ENCODE measurements at places on chromosomes 16 and 17.

DNA sequence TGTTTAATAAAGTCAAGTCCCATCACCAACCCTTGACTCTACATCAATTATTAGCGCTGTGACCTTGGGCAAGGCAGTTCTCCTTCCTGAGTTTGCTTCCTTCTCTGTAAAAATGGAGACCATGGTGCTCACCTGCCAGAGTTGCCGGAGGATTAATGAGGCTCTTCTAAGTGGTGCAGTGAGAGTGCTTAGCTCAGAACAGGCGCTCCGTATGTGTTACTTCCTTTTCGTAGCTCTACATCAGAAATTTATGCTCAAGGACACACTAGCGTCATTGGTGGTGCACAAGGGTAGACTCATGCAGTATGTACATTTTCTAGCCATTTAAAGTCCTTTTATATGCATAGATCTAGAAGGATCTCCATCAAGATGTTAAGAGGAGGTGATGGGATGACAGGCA is 17.4 kb upstream of the CMIP start:
- DNase-seq = no peak

DNA sequence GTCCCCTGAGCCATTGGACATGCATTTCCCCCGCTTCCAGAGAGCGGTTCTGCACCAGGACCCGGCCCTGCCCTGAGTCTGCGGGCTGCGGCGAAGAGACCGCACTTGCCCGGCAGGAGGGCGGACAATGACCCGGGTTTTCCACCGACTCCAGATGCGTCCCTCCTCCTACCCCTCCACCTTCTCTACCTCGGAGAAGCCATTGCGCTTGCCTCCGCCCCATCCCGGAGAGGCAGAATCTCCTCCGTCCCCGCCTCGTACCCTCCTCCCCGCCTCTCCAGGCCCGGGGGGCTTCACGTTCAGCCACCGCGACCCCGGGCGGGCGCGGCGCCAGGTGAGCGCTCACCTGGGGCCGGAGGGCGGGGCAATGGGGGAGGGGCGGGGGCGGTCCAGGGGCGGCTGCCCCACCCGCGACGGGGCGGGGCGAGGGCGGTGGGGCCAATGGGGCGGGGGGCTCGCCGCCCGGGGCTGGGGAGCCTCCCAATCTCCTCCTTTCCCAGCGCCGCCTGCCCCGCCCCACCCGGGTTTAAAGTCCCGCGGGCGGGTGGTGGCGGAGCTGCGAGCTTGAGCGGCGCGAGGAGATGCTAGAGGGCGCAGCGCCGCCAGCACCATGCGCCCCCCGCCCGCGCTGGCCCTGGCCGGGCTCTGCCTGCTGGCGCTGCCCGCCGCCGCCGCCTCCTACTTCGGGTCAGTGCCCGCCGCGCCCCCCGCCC is at the start of gene WNT9B:
Gene WNT9B (plus strand): TSS at position 555 of the 713 bp plus-strand sequence. CDS start 56 bp downstream, at position 611.
- peak; percentile 56 for DNase-seq

DNA sequence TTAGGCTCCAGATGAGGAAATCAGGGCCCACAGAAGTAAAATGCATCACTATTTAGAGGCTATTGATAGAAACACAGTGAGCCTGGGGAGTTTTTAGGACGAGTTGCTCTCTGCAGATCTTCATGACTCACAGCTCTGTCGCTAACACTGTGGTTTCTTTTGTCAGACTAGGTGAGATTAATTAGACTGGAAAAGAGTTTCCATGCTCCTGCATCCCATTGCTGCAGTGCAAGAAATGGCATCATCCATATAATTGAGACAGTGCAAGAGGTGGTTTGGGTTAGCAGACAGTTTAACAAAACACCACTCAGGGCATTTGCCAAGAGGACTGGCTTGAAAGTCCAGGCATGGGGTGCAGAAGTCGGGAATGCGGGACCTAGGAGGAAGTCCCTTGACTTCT is 198.8 kb upstream of the CACNG5 start:
- peak; percentile 71 for DNase-seq

DNA sequence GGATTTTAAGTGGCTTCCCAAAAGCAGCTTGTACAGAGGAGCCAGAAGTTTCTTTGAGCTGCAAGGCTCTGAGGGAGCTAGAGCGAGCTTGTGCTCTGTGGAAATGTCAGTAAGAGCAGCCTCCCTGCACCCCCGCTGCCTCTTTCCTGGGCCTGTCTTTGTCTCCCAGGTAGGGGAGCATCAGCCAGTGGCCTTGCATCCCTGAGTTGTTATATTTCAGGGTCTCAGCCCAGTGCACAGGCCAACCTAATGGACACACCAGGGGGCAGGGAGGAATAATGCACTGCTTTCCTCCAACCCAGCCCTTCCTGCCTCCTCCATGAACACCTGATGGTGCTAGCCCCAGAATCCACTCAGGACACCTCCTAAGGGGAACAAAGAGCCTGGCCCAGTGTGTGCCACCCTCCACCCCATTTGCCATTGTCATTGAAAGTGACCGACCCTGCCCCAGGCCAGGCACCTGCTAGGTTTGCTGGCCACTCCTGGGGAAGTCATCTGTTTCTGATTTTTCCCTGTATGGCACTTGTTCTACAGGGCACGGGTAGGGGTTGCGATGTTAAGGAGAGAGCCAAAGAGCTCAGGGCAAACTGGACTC is 6.3 kb downstream of the TPPP3 start:
- DNase-seq = no peak

- no peak for DNase-seq
Measured at GRCh38 chr16:75803753-75804152, 77.5 kb upstream of the CPHXL start.

DNA sequence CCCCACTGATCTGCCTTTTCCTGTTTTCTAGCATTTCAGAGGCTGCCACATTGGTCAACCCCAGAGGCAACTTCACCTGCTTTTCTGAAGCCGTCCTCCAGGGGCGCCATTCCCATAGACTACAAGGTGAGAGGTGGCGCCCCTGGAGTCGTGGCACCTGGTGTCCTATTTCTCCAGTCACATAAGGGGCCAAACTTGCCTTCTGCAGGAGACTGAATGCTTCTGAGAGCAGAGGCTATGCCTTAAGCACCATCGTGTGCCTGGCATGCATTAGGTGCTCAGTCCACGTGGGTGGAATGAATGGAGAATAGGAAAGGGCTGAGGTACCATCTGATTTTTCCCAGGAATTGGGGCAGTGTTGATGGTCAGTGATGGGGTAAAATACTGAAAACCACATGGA is 164.8 kb downstream of the HAPSTR1 start:
- peak; percentile 16 for DNase-seq

DNA sequence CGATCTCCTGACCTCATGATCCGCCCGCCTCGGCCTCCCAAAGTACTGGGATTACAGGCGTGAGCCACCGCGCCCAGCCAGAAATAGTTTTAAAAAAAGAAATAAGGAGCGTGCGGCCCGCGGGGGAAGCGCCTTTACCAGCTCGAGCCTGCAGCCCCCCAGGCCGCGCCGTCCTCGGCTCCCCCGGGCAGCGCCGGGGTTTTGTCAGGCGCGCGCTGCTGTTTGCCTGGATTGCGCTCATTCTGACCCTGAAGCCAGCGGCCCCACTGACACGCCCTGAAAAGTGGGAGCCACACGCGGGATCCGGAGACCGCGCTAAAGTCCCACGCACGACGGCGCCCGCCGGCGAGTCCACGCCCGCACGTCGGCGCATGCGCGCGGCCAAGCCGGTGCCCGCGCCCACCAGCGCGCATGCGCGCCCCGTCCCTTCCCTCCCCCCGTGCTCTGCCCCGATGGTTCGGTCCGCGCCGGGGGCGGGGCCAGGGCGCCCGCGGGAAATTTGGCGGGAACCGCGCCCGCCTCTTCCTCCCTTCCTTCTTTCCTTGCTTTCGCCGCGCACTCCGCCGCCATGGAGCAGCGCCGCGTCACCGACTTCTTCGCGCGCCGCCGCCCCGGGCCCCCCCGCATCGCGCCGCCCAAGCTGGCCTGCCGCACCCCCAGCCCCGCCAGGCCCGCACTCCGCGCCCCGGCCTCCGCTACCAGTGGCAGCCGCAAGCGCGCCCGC is at the start of gene CDT1:
Gene CDT1 (plus strand): TSS at position 526 of the 724 bp plus-strand sequence. CDS start 43 bp downstream, at position 569.
- DNase-seq = peak; percentile 85

GRCh38 chr17:73007407-73007806 is 85.1 kb downstream of the SLC39A11 start:
- peak; percentile 7 for DNase-seq

DNA sequence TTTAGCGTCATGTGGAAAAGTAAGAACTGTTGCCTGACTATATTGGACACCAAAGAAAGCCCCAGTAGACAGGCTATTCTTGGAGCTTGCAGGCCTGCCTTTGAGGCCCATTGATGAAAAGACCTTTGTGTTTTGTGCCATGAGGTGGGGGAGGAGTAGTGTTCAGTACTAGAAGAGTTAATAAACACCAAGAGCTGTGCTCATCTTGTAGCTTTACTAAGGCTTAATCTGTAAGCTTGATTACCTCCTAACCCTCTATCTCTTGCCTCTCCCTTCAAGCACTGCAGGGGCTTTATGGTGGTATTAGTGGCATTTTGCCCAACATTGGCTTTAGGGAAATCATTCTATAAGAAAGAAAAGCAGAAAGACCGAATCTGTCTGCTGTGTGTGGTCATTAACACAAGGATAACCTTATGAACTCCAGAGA is 220.2 kb upstream of the TBX2 start:
- DNase-seq = no peak

DNA sequence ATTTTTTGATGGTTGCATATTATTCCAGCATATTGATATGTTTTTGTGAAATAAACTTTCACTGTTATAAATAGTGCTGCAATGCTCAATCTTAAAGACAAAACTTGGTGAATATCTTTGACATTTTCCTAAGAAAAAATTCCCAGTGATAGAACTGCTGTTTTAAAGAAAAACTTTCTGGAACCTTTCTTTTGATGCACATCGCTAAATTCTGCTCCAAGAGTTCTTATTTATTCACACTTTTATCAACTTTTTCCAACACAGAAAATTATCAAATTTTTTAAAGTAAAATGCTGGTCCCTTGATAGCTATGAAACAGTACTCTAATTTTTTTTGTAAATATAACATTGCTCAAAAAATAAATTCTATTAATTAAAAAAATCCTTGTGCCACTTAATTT is 196.6 kb downstream of the HS3ST3A1 start:
- DNase-seq = no peak

DNA sequence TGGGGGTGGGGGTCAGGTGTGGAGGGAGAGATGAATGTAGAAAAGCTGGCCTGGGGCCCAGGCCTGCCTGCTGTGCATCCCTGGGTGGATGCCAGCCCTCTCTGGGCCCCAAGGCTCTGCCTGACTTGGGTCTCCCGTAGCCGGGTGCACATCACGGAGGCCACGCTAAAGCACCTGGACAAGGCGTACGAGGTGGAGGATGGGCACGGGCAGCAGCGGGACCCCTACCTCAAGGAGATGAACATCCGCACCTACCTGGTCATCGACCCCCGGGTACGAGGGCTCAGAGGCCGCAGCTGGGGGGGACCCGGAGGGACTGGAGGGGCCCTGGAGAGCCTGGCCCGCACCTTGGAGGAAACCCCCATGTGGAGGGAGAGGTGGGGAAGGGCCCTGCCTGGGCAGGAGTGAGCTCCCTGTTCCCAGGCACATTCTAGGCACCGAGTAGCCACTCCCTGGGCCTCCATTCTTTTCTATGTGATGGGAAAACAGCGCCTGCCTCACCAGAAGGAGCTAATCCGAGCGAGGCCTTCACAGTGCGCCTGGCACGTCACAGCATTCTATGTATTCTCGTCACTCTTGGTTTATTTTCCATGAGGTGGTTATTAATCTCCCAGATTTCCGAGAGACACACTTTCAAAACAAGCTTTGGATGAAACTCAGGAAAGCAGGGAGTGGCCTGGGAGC is 34.7 kb downstream of the ADCY7 start:
- DNase-seq = peak; percentile 90

Measured in GM23248 (cell line).